Epithelial cell of proximal tubule (primary cell): ENCODE measurements at places on chromosomes 4 and X.

DNA sequence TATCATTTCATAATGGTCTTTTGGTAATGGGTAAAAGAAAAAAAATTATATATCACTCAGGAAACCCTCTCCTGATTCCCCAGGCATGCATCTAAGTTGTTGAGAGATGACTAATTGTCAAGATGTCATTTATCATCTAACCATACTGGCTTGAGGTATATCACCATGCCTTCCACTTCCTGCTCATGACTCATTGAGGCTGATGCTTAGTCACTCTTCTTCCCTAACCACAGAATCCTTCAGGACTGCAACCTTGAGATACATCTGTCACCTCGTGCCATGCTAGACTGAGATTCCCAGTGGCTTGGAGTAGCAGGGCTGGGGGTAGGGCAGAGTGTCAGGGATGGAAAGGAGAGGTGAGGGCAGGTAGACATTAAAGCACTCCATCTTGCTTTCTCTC, 782.5 kb upstream of the INTU start:
- peak; percentile 97 for DNase-seq

DNA sequence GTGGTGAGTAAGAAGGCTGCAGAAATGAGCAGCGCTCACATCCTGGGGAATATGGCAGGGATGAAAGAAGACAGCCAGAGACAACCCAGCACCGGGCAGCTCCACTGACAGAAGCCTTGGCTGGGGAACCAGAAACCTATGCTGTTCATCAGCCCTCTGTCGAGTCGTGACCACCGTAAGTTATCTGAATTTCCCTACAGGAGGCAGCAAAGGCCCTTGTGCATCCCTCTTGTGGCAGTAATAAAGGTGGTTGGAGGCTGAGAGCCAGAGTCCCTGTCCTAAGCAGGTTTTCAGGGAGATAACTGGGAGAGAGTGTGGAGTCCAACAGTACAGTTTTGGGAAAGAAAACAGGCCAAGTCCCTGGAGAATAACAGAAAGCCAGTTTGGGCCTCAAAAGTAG, 194.0 kb upstream of the BOD1L1 start:
- DNase-seq, result no peak

- no peak for DNase-seq
Observed at GRCh38 chr4:151048913-151049312, 33.8 kb upstream of the LRBA start.

GRCh38 chr4:1559896-1560650, 124.0 kb downstream of the FAM53A start:
- DNase-seq, result no peak

DNA sequence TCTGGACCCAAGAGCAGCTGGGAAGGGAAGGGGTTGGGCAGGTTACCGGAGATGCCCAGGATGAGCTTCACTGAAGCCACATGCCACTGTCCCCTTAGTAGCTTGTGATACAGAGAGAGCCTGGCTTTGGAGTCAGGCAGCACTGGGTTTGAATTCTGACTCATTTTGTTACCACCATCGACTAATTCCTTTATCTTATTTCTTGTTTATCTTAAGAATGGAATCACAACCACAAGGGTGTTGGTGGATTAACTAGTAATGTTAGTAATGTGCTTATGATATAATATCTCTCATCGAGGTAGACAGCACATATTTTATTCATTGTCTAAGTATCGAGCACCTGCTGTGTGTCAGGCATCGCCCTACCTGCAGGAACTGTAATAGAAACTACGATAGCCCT, 17.7 kb upstream of the STX18 start:
- DNase-seq, result no peak

DNA sequence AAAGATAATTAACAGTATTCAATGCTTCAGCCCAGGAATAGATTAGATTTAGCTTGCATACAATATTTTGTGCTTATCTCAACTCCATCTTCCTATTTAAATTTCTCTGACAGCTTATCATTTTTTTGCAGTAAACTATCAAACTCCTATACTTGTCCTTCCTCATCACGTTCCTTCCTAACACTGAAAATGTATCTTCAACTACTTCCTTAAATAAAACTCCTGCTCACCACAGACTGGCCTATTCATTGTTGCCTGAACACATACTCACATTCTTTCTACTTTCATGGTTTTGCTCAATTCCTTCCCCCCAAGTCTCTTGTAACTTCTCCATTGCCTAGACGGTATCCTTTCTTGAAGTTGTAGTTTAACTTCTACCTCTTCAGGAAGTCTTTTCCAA, 28.5 kb upstream of the PTPN13 start:
- DNase-seq, result no peak

DNA sequence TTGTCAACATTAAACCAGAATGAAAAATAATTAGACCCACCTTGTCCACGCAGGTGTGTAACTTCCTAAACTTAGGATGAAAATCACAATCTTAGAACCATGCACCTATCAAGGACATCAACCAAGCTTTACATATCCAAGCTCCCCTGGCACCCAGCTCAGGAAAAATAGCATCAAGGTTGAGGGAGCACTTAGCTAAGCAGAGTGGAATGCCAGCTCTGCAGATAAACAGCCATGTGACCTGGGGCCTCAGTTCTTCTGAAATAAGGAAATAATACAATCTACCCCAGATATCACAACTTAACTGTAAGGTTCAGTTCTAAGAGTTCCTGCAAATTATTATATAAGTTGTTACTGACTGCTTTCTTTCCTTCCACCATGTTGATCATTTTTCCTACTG, 64.7 kb downstream of the DHX15 start:
- DNase-seq, result peak; percentile 76

GRCh38 chr4:167713756-167714155, 378.6 kb upstream of the ANXA10 start:
- DNase-seq, result no peak

DNA sequence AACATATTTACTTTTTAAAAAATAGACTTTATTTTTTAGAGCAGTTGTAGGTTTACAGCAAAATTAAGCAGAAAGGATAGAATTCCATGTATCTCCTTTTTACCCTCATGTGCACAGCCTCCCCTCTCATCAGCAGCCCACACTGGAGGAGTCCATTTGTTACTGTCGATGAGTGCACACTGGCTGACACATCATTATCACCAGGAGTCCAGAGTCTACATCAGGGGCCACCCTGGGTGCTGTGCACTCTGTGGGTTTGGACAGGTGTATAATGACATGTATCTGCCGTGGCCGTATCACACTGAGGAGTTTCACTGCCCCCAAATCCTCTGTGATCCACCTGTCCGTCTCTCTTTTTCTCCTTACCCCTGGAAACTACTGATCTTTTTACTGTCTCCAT, 26.3 kb downstream of the TBC1D14 start:
- no peak for DNase-seq

GRCh38 chr4:75385106-75385505, 129.1 kb downstream of the RCHY1 start:
- DNase-seq, result no peak

GRCh38 chr4:164304861-164305260, 449.1 kb upstream of the SMIM31 start:
- no peak for DNase-seq

GRCh38 chr4:90317785-90318184, 190.6 kb downstream of the CCSER1 start:
- peak; percentile 18 for DNase-seq

DNA sequence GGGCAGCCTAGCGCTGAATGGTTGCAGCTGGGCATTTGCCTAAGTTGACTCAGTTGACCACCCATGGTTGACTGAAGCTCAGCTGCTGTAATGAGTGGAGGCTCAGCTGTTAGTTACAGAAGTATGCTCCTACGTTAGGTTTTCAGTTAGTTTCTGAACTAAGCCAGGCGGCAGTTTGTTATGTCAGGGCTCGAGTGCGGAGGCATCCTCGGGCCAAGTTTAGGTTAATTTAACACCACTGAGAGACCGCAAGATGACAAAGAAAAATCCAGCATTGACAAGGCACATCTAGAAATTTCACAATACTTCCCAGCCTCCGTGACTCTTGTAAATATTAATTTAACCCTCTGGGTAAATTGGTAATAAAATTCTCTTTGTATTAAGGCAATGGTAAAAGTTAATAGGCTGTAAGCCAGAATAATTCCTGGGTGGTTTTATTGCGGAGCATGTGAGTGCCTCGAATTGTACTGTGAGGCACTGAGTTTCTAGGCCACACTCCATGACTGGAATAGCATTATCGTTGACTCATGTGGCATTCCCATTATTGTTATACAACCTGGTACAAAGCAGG, 33.1 kb upstream of the CDKN2AIP start:
- DNase-seq, result peak; percentile 78
